ENCODE measurements at places on chromosomes 6 and 20.
A peak's percentile ranks its signal among the peaks of the same experiment; 100 is the strongest.

DNA sequence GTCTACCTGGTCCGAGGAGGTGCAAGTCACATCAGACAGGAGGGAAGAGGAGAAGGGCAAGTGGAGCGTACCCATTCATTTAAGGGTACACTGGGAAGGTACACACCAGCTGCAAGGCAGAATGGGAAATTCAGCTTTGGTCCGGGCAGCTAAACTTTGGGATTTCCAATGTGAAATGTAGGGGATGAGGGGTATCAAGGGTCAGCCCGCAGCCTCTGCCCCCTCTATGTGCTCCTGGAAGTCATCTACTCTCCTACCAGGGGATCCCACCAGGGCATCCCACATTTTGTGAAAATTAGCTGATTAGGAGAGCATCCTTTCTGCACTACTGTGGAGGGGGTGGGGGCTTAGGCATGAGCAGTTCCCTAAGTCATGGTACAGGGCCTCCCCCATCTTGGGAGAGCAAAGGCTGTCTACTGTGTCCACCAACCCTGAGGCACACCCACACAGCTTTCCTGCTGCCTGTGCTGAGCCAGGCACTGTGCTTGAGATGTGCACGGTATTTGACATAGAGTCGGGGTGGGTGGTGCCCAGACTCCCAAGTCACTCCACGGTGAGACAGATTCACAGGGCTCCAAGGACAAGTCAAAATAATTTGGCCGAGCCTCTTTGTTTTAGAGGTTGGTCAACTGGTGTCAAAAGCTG lies 189.1 kb upstream of the SULF2 start:
- H3K36me3 ChIP-seq = no peaks in the 10 kb centered on the region
- no peak overlapping the region for H3K27ac ChIP-seq
- no peaks in the 10 kb centered on the region for H3K27me3 ChIP-seq
- H3K4me3 ChIP-seq = no peak overlapping the region
- no peak for DNase-seq
- H3K4me1 ChIP-seq = no peaks in the 10 kb centered on the region

- no peak for DNase-seq
- H3K4me3 ChIP-seq = no peak overlapping the region
- no peaks in the 10 kb centered on the region for H3K27me3 ChIP-seq
- no peaks in the 10 kb centered on the region for H3K4me1 ChIP-seq
These were observed 1100.6 kb upstream of the CITED2 start for GRCh38 chr6:140475086-140475485.

- H3K4me1 ChIP-seq = no peaks in the 10 kb centered on the region
- no peaks in the 10 kb centered on the region for H3K36me3 ChIP-seq
- no peak for DNase-seq
- no peak overlapping the region for H3K4me3 ChIP-seq
- H3K27me3 ChIP-seq = no peaks in the 10 kb centered on the region
- H3K27ac ChIP-seq = no peak overlapping the region
These were observed 170.6 kb downstream of the IBTK start for GRCh38 chr6:82076916-82077315.

DNA sequence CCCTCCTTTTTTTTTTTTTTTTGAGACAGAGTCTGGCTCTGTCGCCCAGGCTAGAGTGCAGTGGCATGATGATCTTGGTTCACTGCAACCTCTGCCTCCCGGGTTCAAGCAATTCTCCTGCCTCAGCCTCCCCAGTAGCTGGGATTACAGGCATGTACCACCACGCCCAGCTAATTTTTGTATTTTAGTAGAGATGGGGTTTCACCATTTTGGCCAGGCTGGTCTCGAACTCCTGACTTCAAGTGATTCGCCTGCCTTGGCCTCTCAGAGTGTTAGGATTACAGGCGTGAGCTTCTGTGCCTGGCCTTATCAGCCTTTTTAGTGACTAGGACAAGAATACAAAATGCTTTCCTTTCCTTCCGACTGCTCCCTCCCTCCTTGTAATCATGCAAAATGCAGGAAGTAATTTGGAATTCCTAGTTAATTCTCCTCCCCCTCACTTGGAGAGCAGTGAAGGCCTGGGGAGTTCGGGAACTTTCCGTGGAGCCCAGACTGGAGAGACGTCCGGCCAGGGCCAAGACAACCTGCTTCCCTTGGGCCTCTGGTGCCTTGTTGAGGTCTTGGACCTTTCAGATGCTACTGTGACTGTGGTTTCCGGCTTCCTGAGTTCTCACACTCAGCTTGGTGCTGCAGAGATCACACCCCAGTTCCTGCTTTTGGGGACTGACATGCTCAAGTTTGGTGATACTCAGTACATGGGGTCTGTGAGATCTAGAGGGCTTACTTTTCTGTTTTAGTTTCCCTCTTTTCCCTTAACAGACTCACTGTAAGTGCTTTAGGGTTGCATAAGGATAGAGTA lies 3.9 kb upstream of the PHF20 start:
- no peaks in the 10 kb centered on the region for H3K27me3 ChIP-seq
- no peaks in the 10 kb centered on the region for H3K36me3 ChIP-seq
- H3K4me1 ChIP-seq = peaks cover 17% of the 10 kb centered on the region
- peak overlapping the region; percentile 85 for H3K27ac ChIP-seq
- DNase-seq = peak; percentile 25

GRCh38 chr20:47438464-47439381 lies 63.0 kb upstream of the NCOA3 start:
- H3K27me3 ChIP-seq = no peaks in the 10 kb centered on the region
- H3K4me1 ChIP-seq = no peaks in the 10 kb centered on the region
- no peak for DNase-seq
- H3K4me3 ChIP-seq = no peak overlapping the region
- no peaks in the 10 kb centered on the region for H3K36me3 ChIP-seq

- no peak overlapping the region for H3K27ac ChIP-seq
- H3K4me3 ChIP-seq = no peak overlapping the region
- H3K4me1 ChIP-seq = no peaks in the 10 kb centered on the region
- DNase-seq = no peak
- H3K36me3 ChIP-seq = no peaks in the 10 kb centered on the region
These were observed 235.3 kb upstream of the ZFP64 start for GRCh38 chr20:52426856-52427255.

- no peak for DNase-seq
- H3K27me3 ChIP-seq = no peaks in the 10 kb centered on the region
- peaks cover 2% of the 10 kb centered on the region for H3K4me1 ChIP-seq
- no peak overlapping the region for H3K27ac ChIP-seq
- no peaks in the 10 kb centered on the region for H3K36me3 ChIP-seq
These were observed 101.5 kb downstream of the NRSN1 start for GRCh38 chr6:24227556-24227955.

DNA sequence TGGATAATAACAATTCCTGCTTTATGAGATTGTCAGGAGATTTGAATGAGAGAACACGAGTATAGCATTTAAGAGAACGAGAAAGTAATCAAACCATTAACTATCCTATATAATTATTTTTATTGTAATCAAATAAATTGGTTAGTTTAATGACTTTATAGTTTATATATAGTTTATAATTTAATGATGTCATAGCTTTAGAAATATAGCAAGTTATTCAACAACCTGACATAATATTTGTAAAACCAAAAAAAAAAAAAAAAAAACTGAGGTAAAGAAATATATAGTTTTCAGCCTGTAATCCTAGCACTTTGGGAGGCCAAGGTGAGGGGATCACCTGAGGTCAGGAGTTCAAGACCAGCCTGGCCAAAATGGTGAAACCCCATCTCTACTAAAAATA lies 26.4 kb upstream of the DST start:
- DNase-seq = no peak
- H3K36me3 ChIP-seq = no peaks in the 10 kb centered on the region
- no peak overlapping the region for H3K27ac ChIP-seq
- no peaks in the 10 kb centered on the region for H3K27me3 ChIP-seq
- H3K4me1 ChIP-seq = peaks cover 5% of the 10 kb centered on the region

DNA sequence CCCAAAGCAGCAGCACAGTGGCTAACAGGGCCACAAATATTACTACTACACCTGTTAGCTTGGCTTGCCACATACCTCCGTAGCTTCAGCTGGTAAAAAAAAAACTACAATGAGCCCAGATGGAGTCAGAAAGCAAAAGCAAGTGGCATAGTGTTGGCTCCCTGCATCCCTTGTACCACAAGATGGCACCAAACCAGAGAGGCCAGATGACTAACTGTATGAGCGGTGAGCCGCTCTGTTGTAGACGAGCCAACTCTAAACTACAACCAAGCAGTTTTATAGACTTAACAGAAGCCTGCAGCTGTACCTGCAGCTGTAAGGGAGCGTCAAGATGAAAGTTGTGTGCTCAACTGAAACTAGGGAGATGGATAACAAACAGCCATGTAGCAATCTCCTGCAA lies 84.5 kb upstream of the MCHR2 start:
- no peaks in the 10 kb centered on the region for H3K4me1 ChIP-seq
- H3K27me3 ChIP-seq = no peaks in the 10 kb centered on the region
- no peak overlapping the region for H3K4me3 ChIP-seq

DNA sequence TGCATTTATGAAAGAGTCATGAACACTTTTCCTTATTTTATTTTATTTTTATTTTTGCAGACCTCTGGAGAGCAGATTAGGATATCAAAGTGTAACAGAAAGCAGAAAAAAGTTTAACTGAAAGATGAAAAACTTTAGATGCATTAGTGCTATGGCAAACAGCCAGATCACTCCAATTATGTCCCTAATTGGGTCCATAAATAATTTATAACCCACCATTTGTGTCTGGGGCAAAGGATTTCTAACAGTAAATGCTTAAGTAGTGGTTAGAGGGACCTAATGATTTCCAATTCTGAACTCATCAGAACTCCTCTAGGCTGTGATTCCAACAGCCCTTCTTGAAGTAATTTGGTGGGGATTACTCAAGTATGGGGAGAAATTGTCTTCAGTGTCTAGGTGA lies 93.7 kb upstream of the PROKR2 start:
- no peak for DNase-seq
- no peaks in the 10 kb centered on the region for H3K4me1 ChIP-seq

GRCh38 chr20:38119446-38119845 lies 45.6 kb downstream of the TGM2 start:
- H3K4me1 ChIP-seq = peaks cover 8% of the 10 kb centered on the region
- H3K4me3 ChIP-seq = no peak overlapping the region
- H3K27ac ChIP-seq = no peak overlapping the region
- H3K36me3 ChIP-seq = no peaks in the 10 kb centered on the region
- DNase-seq = no peak
- no peaks in the 10 kb centered on the region for H3K27me3 ChIP-seq

GRCh38 chr6:146194434-146194833 lies 165.6 kb downstream of the GRM1 start:
- peak; percentile 18 for DNase-seq
- H3K4me1 ChIP-seq = no peaks in the 10 kb centered on the region
- H3K4me3 ChIP-seq = no peak overlapping the region
- no peaks in the 10 kb centered on the region for H3K27me3 ChIP-seq

- no peak overlapping the region for H3K27ac ChIP-seq
- no peak for DNase-seq
- H3K4me3 ChIP-seq = no peak overlapping the region
- H3K36me3 ChIP-seq = no peaks in the 10 kb centered on the region
- no peaks in the 10 kb centered on the region for H3K27me3 ChIP-seq
These were observed 89.9 kb downstream of the AKAP7 start for GRCh38 chr6:131225127-131225526.
